Sigmoid colon (tissue), 7 donors: ENCODE measurements at places on chromosomes 6 and 20.

DNA sequence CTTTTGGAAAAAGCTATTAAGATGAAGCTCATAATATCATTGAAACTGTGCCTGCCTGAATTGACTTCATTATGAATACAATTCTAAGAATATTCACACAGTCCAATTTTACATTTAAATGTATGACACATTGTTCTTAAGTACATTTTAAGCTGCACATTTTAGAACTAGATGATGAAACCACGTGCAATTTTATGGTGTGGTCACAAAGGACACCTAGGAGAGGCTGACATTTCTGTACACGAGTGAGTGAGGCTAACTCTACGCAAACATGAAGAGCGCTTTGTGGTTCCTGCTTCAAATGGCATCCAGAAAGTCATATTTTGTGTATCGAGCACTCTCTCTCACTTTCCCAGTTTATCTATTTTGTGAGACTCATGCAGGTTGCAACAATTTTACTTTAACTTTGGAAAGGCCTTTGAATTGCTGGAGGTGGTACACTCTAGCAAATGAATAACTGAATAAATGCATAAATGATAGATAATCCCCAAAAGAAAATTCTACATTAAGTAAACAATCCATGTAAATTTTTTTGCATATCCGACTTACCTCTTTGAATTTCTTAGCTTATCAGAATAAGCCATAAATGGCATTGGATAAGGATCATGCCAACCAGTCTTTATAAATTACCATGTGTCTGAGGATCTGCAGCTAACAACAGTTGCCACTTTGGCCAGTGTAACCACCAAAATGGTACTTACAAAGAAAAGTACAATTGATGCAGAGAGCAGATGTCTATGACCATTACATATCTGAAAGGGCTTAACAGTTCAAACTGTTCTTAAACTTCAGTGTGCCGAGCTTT lies 97.3 kb downstream of the NRSN1 start:
- DNase-seq = no peak

DNA sequence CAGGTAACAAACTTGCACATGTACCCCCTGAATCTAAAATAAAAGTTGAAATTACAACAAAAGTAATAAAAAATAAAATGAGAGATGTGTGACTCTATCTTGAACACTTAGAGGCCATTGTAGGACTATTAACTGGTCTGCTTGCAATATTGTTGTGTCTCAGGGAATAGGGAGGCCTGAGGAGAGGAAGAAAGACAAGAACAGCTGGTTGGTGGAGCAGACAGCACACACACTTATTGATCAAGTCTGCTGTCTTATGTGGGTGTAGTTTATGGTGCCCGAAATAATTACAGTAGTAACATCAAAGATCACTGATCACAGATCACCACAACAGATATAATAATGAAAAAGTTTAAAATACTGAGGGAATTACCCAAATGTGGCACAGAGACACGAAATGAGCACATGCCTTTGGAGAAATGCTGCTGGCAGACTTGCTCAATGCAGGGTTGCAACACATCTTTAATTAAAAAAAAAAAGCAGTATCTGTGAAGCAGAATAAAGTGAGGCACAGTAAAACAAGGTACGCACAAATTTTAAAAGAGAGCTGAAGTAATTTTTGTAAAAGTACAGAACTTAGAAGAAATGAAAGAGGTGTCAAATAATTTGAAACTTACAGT lies 110.1 kb upstream of the HDAC2 start:
- DNase-seq = no peak

DNA sequence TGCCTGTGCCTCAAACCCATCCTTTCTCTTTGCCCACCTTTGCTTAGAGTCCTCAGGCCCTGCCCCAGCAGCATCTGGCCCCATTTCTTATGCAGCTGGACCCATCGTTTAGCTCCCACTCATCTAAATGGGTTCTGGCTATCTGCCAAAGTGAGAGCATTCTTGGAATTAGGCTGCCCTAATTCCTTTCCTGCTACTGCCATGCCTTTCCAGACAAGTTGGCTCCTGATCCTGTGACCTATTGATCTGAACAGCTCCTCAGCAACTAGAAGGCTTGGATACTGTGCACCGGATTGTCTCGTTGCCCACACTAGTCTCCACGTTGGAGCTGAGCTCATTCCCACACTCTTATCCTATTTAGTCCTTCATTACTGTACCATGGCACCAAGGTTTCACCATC lies 22.9 kb downstream of the DZANK1 start:
- no peak for DNase-seq

DNA sequence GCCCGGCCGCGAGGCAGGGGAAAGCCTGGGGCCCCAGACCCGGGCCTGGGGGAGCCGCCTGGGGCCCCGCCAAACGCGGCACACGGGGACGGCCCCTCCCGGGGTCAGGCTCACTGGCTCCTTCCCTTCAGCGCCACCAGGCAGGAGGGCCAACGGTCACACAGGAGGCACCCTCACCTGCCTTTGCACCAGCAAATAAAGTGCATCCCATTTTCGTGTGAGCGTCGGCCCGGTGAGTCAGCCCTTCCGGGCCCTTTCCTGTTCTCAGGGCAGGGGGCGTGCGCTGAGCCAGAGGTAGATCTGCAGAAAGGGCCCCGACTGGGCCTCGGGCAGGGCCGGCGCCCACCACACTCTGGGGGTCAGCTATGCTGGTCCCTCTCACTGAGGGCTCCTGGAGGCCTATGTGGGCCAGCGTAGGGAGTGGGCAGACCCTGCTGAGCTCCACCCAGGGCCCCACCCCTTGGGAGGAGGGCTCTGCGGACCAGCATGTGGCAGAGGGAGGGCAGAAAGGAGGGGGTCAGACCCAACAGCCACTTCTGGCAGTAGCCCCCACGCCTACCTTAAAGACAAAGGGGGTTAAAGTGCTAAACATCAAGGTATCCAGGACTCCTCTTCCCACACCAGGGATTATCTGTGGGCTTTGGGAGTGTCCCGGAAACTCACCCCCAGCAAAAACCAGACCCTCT lies 931 bp upstream of the UCKL1 start:
- peak; percentile 85 for DNase-seq
